C1 segment of cervical spinal cord (tissue), 14 donors: ENCODE measurements at places on chromosomes 5 and 9.

- DNase-seq, result no peak
These were observed 59.8 kb upstream of the LRRTM2 start for GRCh38 chr5:138934971-138935370.

DNA sequence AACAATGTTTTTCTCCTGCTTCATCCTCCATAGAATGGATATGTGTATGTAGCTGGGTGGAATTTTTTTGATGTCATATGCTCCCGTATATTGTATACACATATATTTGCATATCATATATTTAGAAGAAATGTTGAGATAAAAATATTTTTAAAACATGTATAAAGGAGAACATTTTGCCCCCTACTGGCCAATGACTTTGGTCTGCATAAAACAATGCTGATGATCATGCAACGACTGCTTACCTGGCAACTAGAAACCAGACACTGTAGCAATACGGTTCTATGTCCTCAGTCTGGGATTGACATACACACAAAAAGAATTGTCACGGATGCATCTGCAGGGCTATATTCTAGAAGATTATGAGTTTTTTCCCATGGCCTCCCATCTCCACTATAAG is 503.6 kb downstream of the ELAVL2 start:
- DNase-seq, result no peak

DNA sequence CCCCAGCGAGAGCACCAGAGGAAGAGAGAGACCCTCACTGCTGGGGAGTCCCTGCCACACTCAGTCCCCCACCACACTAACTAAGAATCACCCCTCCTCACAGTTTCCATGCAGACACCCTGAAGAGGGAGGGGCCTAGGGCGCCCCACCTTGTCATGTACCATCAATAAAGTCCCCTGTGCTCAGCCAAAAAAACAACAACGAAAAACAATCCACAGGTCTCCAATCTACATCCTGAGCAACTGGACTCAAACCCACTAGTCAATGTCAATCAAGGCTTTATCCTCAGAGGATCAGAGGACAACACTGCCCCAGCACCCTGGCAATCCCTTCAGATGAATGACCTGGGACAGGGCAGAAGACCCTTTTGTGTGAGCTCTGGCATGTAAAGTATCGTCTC is 210.1 kb upstream of the MSX2 start:
- no peak for DNase-seq

DNA sequence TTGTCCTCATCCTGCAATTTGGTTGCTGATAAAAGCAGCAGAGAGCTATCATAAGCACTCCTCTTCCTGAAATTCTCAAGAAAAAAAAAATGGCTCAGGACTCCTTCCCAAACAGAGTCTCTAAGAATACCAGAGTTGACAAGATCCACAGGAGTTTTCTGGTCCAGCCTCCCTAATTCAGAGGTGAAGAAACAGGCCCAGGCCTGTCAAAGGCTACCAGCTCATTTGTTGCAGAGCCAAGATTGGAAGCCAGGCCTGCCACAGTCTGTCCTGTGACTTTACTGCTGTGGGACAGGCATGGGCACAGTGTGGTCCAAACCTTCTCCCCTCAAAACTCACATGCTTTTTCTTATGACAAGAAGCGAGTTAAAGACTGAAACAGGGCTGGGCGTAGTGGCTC is 41.5 kb downstream of the NIPSNAP3B start:
- no peak for DNase-seq

- DNase-seq, result no peak
These were observed 660.3 kb upstream of the WWC1 start for GRCh38 chr5:167631191-167631590.

GRCh38 chr9:75417471-75417870 is 329.2 kb downstream of the OSTF1 start:
- DNase-seq, result no peak

GRCh38 chr9:108150736-108151586 is 661.4 kb upstream of the KLF4 start:
- no peak for DNase-seq
